ENCODE measurements at places on chromosomes 6 and 20. TPM values are rescaled to one million over a fixed set of nuclear protein-coding genes. Genes with fewer than 3 reads are reported as not detected.

UBE2C gene
- 0.96 TPM for total RNA-seq

DNA sequence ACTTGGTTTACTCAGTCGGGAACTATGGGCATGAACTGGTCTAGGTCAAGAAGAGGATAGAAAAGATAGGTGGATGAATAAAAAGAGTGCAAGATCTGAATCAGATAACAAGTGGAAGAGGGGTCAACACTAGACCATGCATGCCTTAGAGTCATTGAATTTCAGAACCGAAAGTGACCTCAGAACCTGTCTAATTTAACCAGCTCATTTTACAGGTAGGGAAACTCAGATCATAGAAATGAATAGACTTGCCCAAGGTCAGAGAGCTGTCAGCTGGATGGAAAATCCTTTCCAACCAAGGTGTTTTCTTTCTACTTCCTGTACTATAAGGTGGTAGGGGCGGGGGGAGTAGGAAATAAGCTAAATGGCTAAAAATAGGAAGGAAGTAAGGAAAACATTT, 121.4 kb upstream of the ADGRF1 start:
- DNase-seq = no peak

HLA-DRB5 gene
- total RNA-seq = 2.1 TPM

GRCh38 chr6:161066511-161066910, 74.9 kb downstream of the MAP3K4 start:
- no peak for DNase-seq

TMEM74B gene
- 1.2 TPM for total RNA-seq

- DNase-seq = no peak
These were observed 4.5 kb downstream of the LY6G5C start for GRCh38 chr6:31676322-31676903.

PPARD gene
- total RNA-seq = 10.8 TPM

DNA sequence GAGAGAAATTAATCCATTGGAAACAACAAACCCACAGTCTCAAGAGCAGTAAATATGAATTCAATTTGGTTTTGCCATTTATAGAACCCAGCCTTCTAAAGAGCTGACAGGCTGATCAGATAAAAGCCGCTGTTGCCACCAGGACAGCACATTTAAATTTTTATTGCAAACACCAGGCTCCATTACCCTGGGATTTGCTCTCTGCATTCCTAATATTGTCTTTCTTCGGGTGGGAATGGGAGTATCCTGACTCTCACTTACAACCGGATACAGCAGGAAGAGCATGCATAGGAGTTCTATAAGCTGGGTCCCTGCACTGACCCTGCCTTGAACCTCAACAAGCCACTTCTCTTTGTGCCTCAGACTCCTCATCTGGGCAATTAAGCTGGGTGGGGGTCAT, 142.9 kb downstream of the LRFN2 start:
- DNase-seq = no peak

- DNase-seq = no peak
These were observed 463.0 kb upstream of the AGPAT4 start for GRCh38 chr6:161736781-161737292.

DNA sequence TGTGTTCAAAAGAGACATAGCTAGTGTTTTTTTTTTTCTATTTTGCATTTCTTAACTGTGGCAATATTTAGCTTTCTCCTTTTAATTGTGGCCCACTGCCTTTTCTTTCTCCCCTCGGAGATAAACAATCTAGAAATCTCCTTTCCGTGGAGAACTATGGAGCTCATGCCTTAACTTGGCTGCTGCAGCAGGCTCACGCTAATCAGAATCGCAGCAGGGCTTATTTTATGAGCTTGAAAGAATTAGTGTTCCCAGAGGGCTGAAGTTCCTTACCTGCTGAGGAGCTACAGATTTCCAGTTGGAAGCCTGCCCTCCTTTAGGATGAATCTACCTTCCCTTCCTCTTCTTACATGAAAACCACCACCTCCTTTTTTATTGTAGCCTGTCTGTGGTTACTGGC, 35.6 kb downstream of the CTNNBL1 start:
- DNase-seq = no peak

GRCh38 chr6:193773-194310, 98.4 kb upstream of the DUSP22 start:
- no peak for DNase-seq

DNA sequence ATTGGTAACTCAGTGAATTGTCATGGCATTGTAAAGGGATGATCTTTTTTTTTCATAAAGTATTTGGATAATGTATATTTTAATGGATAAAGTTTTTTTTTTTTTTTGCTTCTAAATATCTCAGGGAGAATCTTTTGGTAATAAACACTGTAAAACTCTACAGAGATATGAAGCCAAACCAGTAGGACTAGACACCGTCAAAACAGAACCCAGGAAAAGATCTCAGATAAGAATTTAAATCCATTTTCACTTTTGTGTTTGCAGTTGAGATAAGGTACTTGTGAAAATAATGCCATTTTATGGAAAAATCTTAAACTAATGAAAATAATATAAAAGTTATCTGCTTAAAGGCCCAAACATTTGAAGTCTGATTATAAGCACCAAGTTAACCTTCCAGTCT, 27.0 kb downstream of the FAM83B start:
- DNase-seq = no peak

GRCh38 chr20:35698298-35699126, 640 bp downstream of the NFS1 start:
- no peak for DNase-seq

RWDD2A gene
- total RNA-seq = 2.5 TPM

GRCh38 chr20:49484180-49485140, 2.0 kb upstream of the KCNB1 start:
- peak; percentile 86 for DNase-seq

DNA sequence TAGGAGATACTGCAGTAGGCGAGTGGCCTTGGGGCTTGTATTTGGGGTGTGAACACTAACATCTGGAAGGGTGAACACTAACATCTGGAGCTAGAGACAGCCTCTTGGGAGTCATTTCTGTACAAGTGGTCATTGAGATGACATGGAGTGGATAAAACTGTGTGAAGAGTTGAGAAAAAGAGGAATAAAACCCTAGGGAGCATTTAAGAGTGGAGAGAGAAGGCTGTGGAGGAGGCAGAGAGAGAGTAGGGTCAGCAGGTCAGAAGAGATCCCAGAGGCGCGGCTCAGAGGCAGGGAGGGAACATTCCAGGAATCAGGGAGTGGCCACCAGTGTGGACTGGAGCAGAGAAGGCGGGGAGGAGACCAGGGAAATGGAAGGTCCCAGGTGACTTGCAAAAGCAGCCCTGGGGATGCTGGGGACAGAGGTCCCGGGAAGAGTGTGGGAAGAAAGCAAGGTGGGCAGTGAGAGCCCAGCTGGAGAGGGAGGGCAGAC, 202.0 kb upstream of the RNF24 start:
- no peak for DNase-seq

GRCh38 chr6:166625356-166625755, 1.7 kb downstream of the RPS6KA2 start:
- no peak for DNase-seq

GRCh38 chr6:84081222-84081621, 47.6 kb downstream of the MRAP2 start:
- no peak for DNase-seq

C20orf202 gene
- total RNA-seq = not detected

DNA sequence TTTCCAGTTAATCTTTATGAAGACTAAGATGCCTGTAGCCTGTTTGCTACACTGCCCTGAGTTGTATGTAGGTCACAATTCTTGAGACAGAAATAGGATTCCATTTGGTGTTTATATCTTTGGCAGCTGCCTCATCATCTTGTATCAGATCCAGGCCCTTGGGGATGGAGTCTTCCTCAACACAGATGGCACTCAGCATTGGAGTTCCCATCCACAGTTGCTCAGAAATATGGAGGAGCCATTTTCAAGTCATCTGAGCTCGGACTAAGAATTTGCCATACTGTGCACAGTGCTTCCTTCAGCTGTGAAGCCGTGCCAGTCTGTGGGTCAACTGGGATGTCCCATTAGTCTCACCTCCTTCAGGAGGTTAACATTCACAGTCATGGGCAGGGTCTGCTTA, 156.6 kb downstream of the ZDHHC14 start:
- DNase-seq = no peak

GRCh38 chr20:14142171-14142570, 146.9 kb downstream of the MACROD2 start:
- peak; percentile 51 for DNase-seq

Measured in left lobe of liver (tissue), 2 donors.